ENCODE measurements at places on chromosomes 2 and 18. TPM values are rescaled to one million over a fixed set of nuclear protein-coding genes. Genes with fewer than 3 reads are reported as not detected.

Gene FSHR
- polyA plus RNA-seq: not detected

Gene LRRTM1
- not detected for polyA plus RNA-seq

Gene POU3F3
- polyA plus RNA-seq: not detected

Gene SMYD1
- not detected for polyA plus RNA-seq

Gene TRIM54
- polyA plus RNA-seq: 0.48 TPM

Gene UBE2F
- polyA plus RNA-seq: 274 TPM

Gene POTEJ
- not detected for polyA plus RNA-seq

Gene BUB1
- 0.35 TPM for polyA plus RNA-seq

Gene SEMA4C
- 3.1 TPM for polyA plus RNA-seq

Gene RAB27B
- 8.1 TPM for polyA plus RNA-seq

Gene L3MBTL4
- polyA plus RNA-seq: 6.7 TPM

Gene SGPP2
- not detected for polyA plus RNA-seq

Gene KCNG2
- polyA plus RNA-seq: not detected

Gene WNT10A
- polyA plus RNA-seq: 0.19 TPM

Gene TIA1
- polyA plus RNA-seq: 64.3 TPM

Gene PRSS56
- polyA plus RNA-seq: not detected

Gene MYCN
- polyA plus RNA-seq: not detected

Gene CROCC2
- not detected for polyA plus RNA-seq

Gene C2orf69
- 7.6 TPM for polyA plus RNA-seq

Gene GALR1
- not detected for polyA plus RNA-seq

Gene GALNT1
- 112 TPM for polyA plus RNA-seq

Gene UGT1A4
- not detected for polyA plus RNA-seq

Gene ZNF804A
- polyA plus RNA-seq: 0.03 TPM

Gene TCF23
- not detected for polyA plus RNA-seq

Gene ARHGAP15
- 168 TPM for polyA plus RNA-seq

Gene PROM2
- not detected for polyA plus RNA-seq

Gene VIL1
- polyA plus RNA-seq: not detected

Gene MATN3
- polyA plus RNA-seq: not detected

Gene COL4A4
- 1.3 TPM for polyA plus RNA-seq

Gene CFAP53
- polyA plus RNA-seq: 0.34 TPM

Gene E2F6
- 6.6 TPM for polyA plus RNA-seq

Gene LRRC30
- polyA plus RNA-seq: not detected

Gene KLHL14
- polyA plus RNA-seq: not detected

Gene UGT1A5
- not detected for polyA plus RNA-seq

Gene SLC11A1
- polyA plus RNA-seq: 1.2 TPM

Gene MYO1B
- polyA plus RNA-seq: not detected

Gene FMNL2
- polyA plus RNA-seq: not detected

Gene UGT1A10
- not detected for polyA plus RNA-seq

Gene EMX1
- polyA plus RNA-seq: not detected

Gene SERPINB10
- polyA plus RNA-seq: not detected

Gene WIPF1
- polyA plus RNA-seq: 252 TPM

Gene NXPH2
- not detected for polyA plus RNA-seq

Gene AQP12A
- polyA plus RNA-seq: not detected

Gene ANXA4
- polyA plus RNA-seq: 86.1 TPM

Gene PDE1A
- polyA plus RNA-seq: not detected

Gene ANO7
- polyA plus RNA-seq: not detected

Gene C2orf80
- polyA plus RNA-seq: not detected

Gene CCDC68
- polyA plus RNA-seq: not detected
